Occipital lobe (tissue), 3 donors: ENCODE measurements at places on chromosomes 3 and 15.

GRCh38 chr3:49199900-49200281 is 28.5 kb downstream of the KLHDC8B start:
- no peak for DNase-seq

DNA sequence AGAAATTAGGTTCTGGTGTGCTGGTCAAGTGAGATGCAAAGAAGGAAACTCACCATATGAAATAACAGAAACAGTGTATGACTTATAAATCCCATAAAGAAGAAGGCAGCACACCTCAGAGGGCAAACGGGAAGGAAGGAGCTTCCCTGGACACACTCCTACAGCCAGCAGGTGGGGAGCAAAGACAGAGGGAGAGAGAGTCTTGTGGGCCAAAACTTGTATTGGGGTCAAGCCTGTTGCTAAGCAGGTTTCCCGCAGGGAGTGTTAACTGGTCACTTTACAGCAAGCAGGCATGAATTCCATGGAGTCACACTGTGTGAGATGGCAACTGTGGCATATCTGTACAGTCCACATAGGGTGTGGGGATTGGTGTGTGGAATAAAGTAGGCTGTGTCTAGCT is 222.9 kb upstream of the NDN start:
- DNase-seq = no peak

GRCh38 chr15:45910671-45911070 is 275.8 kb downstream of the SQOR start:
- no peak for DNase-seq

- DNase-seq = no peak
Measured at GRCh38 chr3:173902871-173903270, 505.3 kb downstream of the NLGN1 start.

- no peak for DNase-seq
Measured at GRCh38 chr3:36969540-36970432, 23.1 kb downstream of the EPM2AIP1 start.

DNA sequence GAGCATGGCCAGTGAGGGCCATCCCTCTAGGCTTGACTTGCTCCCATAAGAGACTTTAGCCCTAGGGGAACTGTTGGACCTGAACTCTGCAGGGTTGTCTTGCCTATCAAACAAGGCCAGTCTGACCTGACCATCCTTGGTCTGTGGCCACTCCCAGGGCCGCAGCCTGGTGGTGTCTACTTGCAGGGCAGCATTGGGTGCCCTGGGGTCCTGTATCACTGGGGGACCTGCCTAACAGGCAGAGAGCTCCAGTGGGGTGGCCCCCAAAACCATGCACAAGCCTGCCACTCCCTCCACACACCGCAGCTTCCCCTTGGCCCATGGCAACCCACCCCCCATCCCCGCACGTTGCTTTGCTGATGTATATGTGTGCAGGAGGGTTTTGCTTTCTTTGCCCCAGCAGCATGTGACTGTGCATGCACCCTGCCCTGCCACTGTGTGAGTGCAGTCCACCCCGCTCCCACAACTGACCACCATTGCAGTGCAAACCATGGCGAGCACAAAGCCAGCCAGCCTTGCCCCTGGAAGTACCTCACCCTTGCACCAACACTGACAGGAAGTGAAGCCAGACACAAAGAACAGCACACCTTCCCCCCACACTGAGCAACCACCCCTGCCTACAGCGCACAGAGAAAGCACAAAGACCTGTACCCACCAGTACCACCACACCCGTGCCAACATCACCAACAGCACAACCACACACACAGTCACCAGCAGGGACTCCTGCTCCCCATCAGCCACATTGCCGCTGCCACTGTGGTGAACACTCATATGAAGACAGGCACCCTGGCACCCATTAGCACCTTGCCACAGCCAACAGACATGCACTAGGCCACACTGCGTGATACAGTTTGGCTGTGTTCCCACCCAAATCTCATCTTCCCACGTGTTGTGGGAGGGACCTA is 88.8 kb downstream of the SENP7 start:
- DNase-seq = no peak

GRCh38 chr3:179451265-179452175 is at the start of gene GNB4:
GNB4 (minus strand) TSS chr3:179451470; CDS start chr3:179426200, 25,270 bp downstream.
- peak; percentile 32 for DNase-seq

DNA sequence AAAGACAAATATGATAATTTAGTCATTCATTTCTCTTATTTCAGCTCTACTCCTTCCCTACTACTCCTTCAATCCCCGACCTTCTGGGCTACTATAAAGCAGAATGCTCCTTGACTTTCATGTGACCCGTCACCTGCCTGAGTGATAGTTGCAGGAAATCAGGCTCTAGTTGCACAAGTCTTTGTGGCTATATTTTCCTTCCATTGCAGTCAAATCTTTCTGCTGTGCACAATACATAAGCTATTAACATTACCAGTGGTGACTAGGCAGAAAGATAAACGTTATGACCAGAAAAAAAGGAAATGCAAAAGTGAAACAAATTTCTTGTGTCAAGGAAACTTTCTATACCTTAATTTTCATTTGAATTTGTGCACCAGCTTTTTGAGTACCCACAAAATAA is 2.3 kb downstream of the SUCNR1 start:
- no peak for DNase-seq

GRCh38 chr15:48634893-48635292 is 10.6 kb downstream of the FBN1 start:
- DNase-seq = no peak

DNA sequence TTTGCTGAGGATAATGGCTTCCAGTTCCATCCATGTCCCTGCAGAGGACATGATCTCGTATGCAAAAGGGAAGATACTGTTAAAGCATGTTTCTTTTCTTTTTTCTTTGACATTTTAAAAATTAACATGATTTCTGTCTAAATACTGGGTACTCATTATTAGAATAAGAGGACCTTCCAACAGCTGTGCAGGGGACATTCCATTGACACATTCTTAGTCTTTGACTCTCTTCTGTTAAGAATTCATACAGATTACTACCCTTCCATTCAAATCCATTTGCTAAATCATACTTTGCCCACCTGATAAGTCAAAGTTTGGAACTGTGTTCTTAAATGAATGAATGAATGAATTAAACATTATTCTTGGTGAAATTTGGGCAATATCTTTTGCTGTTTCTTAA is 5.1 kb upstream of the CP start:
- DNase-seq = no peak
